ENCODE measurements at places on chromosomes 12 and 14.

DNA sequence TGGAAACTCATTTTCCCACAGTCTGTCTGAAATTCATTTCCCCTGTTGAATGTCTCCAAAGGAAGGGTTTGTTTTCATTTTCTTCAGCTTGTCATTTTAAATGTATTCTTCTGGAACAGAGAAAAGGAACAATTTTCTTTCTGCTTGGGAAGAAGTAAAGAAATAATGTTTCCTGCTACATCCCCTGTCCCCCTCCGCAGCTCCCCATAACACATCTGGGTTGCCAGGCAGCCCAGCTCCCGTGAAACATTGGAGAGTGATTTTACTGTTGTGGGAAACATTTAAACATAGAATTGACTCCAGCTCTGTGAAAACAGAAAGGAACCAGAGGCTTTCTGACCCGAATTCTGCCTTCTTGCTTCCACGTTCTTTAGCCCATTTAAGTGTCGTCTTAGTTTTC lies 159.5 kb downstream of the TMEM132C start:
- no peak for DNase-seq

GRCh38 chr12:114848666-114849065 lies 164.7 kb upstream of the TBX3 start:
- DNase-seq = no peak

DNA sequence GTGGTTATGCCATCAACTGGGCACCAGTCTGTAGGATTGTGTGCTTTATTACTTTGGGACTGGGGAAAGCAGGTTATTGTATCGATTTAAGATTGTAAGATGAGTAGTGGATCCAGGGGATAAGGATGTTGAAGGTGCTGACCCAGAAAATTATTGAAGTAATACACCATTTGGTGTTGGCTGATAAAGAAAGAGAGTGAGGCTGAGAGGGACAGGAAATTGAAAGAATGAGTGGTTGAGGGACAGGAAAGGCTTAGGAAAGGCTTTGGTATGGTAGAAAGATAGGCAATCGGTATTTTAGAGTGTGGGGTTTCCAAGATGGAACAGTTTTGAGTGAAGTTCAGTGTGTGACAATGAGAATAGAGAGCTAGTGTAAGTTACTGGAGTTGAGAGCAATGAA lies 12.3 kb downstream of the PPHLN1 start:
- DNase-seq = no peak

- no peak for DNase-seq
Observed at GRCh38 chr12:4011597-4011996, 138.4 kb upstream of the PARP11 start.

DNA sequence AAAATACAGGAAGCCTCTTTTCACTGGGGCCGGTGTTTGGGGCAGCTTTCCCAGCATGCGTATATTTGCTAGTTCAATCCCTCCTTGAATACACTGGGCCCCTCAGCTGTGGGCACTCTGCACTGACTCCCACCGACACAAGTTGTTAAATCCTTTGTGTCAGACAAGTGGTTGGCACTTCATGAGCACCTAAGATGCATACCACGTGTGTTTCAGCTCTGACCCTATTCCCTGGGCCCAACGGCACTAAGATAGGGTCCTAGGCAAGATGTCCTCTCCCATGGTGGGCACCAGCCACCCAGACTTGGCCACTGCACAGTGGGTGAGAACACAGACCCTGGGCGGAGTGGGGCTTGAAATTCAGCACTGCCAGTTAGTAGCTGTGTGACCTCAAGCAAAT lies 173.8 kb downstream of the BCL11B start:
- DNase-seq = no peak

DNA sequence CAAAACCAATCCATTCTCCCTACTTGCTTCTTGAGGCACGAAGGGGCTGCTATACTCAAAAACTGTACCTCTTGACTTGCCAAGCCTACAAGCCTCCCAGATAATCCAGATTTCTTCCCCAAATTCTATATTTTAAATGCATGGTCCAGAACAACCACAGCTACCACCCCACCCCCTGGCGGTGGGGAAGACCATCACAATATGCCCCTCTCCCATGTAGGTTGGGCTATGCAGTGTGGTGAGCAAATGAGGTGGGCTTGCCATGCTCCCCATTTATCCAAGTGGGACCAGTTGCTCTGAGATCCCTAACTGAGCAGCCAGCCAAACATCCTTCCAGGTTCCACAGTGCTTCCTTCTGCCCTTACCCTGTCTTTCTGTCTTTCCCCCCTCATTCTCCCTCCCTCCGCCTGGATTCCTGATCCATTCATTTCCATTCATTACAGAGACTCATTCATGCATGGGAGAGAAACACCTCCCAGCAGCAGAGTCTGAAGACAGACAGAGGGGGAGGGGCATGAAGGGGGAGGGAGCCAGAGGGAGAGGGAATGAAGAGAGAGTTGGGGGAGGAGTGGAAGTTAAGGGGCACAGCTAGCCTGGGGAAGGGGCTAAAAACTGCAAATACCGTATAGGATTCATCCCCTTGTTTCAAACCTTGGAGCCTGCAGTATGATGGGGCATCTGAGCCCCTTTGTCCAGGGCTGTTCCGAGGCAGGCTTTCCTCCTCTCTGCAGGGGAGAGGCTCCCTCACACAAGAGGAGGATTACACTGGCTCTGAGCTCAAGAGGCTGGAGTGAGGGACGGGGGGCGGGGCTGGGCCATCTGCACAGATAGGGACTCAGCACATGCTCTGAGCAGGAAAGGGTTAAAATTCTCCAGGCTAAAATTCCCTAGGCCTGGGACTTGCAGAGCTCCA lies 4.4 kb downstream of the ZNF219 start:
- no peak for DNase-seq

DNA sequence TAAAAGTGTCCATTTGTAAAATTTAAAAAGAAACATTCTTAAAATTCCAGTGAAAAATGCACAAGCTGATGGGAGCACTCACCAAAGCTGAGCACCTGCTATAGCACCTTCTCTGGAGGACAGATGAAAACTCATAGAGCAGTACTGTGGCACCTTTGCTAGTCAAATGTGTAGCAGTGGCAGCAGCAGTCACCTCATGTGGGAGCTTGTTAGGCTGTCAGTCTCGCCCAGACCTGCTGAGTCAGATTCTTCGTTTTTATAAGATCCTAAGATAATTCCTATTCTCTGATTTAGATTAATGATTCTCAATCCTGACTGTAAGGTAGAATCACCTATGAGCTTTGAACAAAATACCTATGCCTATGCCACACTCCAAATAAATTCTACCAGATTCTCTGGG lies 325.8 kb downstream of the RPL10L start:
- DNase-seq = no peak

DNA sequence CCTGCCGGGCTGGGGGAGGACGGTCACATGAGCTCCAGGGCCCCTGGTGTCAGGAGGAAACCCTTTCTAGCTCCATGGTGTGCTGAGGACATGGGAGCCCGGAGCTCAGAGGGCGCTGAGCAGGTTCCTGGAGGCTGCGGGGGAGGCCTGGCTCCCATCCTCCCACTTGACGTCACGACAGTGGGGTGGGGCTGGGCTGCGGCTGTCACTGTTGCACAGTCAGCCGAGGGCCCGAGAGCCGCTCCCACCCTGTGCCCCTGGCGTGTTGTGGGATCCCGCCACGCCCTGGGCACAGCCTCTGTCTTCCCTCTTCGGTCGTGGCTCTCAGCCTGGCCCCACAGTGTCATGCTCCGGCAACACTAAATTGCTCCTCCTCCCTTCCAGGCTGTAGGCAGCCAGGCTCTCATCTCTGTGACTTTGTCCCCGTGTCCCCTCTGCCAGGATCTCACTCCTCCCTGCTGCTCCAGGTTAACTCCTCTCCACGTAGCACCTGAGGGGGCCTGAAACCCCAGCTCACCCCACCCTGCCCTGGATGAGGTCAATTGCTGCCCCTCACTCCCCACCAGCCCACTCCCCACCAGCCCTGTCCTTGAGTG lies 33.0 kb downstream of the BEGAIN start:
- DNase-seq = no peak

DNA sequence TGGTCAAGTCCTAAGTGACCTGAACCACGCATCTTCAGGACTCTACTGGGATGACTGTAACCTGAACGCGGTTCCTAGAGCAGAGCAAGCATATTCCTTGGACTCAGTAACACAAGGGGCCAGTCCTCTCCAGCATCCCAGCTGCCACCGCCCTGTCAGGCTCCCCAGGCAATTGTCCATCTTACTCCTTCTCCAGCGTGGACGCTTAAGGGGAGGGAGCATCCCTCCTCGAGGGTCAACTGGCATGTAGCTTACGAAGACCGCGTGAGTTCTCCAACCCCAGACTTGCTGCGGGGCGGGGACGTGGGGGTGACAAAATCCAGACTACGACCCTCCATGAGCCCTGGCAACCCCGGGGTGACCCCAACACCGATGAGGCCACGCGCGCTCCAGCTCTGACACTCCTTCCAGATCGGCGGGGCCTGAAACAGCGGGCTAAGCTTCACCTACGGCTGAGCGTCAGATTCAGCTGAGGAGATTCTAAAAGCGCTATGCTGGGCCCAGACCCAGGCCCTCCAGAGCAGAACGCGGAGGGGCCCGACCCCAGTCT lies 846 bp upstream of the MTHFD1 start:
- DNase-seq = no peak

DNA sequence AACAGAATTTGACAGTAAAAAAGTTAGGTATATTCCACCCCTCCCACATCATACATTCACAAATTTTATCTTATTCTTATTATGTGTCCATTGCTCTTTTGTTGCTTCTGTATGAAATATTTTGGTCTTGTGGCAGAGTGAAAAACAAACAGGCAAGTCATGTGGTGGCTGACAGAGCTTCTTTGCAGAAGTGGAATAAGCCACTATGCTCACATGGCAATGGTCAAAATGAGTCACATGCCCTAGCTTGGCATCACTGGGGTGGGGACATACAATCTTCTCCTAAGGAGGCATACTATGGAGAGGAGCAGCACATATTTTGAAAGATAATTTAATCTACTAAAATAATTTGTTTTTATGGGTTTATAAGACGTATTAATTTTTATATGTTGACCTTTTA lies 27.7 kb upstream of the CMA1 start:
- no peak for DNase-seq

All from cerebellar nuclear complex (tissue), 1 donor.